ENCODE measurements at places on chromosomes 4 and X.

GRCh38 chr4:132981611-132982010, 167.5 kb upstream of the PCDH10 start:
- DNase-seq: no peak

- DNase-seq: no peak
These were observed 22.3 kb upstream of the ZBTB33 start for GRCh38 chrX:120228187-120228908.

DNA sequence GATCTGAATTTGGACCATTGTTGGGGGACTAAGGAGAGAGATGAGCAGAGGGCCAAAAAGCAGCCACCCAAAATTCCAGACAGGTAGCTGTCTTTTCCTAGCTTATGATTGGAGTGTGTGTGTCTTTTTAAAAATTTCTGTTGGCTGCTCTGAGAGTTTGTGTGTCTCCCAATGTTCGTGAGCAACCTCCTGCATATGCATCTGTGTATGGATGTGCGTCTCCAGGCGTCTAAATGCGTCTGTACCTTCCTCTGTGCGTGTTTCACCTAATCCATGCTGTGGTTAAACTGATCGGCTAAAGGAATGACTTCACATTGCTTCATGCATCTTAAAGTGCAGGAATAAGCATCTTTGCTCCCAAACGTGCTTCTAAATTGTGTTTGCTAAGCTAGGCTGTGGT, 65.5 kb upstream of the LAS1L start:
- DNase-seq: no peak

- DNase-seq: no peak
These were observed 31.1 kb downstream of the ZCCHC4 start for GRCh38 chr4:25343671-25344070.

DNA sequence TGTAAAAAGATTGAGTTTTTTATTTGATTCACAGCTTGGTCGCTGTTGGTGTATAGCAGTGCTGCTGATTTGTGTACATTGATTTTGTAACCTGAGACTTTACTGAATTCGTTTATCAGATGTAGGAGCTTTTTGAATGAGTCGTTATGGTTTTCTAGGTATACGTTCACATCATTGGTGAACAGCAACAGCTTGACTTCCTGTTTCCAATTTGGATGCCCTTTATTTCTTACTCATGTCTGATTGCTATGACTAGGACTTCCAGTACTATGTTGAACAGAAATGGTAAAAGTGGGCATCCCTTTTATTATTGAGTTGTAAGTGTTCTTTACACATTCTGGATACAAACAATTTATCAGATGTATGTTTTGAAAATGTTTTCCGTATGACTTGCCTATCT, 76.0 kb downstream of the ADGRG4 start:
- no peak for DNase-seq

- DNase-seq: peak; percentile 98
These were observed 101.2 kb downstream of the SMIM20 start for GRCh38 chr4:26015133-26015651.

DNA sequence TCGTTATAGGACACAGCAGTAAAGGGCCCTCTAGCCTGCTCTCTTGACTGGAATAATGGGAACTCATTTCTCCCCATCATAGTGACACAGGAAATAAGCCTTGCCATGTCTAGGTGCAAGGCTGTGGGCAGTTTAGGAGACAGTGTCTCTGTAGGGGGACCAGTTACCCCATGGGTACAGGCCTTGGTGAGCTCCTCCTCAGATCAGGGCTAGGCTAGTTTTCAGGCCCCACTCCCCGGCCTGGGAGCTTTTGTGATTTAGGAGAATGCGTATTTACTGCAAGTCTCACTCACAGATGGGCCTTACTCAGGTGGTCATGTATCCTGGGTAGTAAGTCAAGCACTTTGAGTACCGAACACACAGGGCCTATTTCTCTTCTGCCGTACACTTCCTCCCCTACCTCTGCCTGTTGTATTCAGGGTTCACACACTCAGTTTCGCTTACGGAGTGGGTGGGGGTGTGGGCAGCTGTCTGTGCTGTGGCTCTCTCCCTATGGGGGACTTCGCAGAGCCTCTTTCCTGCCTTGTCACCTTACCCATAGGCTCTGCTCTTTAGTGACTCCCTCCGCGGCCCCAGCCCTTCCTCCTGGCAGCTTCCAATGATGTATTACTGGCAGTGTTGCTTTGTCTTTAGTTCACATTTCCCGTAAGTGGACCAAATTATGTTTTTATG, 34.2 kb downstream of the FAM193A start:
- no peak for DNase-seq

GRCh38 chr4:26133840-26134239, 187.0 kb upstream of the RBPJ start:
- no peak for DNase-seq

DNA sequence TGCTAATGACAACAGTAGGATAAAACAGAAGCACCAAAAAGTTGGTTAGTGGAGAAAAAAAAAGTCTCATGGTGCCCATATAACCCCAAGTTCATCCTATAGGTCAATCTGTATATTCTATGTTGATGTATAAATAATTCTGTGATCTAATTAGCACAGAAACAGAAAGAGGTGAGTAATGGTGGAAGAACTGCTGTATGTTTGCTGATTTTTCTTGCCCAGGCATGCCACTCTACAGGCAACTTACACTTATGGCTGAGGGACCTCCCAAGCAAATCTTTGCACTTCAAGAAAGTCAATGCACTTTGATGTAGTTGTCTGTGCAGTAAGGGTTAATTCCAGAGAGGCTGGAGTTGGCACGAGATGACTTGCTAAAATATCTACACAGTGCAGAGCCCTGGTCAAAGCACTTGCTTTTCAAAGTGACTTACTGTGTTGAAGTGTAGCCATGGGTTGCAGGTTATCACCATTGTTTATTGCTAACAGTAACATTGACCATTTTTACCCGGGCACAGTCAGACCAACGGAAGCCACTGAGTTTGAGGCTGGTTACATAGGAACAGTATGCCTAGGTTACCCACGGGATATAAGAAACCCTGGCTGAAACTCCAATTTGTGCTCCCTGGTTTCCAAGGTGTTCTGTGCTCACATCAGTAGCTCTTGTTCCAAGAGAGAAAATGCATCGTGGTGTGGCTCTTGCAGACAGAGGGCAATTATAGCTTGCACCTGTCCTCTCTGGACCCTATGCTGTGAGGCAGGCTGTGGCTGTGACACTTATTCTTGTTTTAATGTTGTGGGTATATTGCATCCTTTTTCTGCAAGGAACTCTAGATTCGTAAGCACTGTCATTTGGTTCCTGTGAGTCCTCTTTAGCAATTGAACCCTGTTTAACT, 141.3 kb upstream of the FTHL17 start:
- DNase-seq: no peak

DNA sequence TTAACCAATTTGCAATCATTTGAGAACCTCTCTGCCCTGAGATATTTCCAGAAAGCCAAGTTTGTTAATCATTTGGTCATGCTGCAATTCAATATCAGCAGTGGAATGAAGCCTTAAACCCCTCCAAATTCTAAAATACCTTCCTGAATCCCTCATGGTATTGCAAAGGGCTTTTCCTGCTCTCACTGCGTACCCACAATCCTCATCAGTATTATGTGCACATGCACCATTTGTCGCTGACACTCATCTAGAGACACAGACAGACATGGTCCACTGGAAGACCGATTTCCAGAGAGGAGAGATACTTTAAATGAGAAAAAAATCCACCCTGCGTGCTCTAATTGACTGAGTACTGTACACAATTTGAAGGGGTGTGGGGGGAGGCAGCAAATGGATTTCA, 104.4 kb downstream of the GPC3 start:
- DNase-seq: no peak

- DNase-seq: no peak
These were observed 89.6 kb downstream of the SHROOM2 start for GRCh38 chrX:9875801-9876200.

GRCh38 chr4:143404555-143404954, 67.9 kb downstream of the GAB1 start:
- DNase-seq: no peak

DNA sequence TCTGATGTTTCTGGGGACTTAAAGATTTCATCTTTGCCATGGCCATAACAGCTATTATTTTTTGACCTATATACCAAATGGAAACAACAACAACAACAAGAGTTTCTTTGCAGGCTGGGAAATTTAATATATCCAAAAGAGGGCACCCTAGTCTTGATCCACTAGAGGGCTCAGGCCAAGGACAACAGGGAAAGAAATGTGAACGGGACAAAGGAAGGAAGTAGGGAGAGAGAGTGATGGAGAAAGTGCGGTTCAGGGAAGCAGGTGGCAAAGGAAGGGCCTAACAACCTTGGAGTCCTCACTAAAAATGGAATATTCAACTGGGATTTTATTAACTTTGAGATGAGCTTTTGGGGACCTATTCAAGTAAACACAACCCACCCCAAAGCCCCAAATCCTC, 67.8 kb upstream of the SCML1 start:
- no peak for DNase-seq

GRCh38 chr4:126956184-126956897, 676.4 kb upstream of the INTU start:
- DNase-seq: no peak

GRCh38 chrX:21725916-21726315, 32.0 kb downstream of the SMPX start:
- no peak for DNase-seq

- DNase-seq: no peak
These were observed 1148.0 kb upstream of the DIAPH2 start for GRCh38 chrX:95536661-95537060.

DNA sequence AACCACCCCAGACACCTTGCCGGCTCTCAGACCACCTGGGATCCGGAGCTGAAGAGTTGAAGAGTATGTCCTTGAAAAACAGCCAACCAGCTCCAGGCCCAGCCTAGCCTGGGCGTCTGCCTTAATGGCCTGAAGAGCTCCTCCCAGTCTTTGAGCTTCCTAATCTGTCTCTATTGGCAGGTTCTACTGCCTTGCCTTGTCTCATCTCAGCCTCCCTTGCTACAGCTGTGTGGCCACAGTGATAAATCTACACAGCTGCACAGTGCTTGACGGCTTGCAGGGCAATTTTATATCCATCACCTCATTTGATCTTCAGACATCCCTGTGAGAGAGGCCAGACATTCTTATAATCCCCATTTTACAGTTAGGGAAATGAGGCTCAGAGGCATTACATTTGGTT, 19.9 kb downstream of the AWAT2 start:
- no peak for DNase-seq

GRCh38 chr4:152052451-152053057, 291.7 kb upstream of the GATB start:
- no peak for DNase-seq

DNA sequence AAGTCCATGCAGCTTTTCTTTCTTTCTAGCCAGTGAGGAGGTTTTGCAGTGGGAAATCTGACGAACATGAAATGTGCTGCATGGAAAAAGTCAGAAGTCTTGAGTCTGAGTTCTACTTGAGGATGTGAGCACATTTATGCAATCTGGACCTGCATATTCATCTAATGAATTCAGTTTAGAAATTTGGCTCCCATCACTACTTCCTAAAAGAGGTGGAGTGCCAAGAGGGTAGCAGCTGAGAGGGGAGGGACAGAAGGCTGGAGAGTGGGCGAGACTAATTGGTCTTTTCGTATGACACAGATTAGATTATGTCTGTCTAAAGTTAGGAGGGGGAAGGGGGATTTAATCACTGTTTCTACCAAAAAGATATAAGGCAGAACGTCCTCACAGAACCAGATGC, 535.9 kb downstream of the IQCM start:
- DNase-seq: no peak

DNA sequence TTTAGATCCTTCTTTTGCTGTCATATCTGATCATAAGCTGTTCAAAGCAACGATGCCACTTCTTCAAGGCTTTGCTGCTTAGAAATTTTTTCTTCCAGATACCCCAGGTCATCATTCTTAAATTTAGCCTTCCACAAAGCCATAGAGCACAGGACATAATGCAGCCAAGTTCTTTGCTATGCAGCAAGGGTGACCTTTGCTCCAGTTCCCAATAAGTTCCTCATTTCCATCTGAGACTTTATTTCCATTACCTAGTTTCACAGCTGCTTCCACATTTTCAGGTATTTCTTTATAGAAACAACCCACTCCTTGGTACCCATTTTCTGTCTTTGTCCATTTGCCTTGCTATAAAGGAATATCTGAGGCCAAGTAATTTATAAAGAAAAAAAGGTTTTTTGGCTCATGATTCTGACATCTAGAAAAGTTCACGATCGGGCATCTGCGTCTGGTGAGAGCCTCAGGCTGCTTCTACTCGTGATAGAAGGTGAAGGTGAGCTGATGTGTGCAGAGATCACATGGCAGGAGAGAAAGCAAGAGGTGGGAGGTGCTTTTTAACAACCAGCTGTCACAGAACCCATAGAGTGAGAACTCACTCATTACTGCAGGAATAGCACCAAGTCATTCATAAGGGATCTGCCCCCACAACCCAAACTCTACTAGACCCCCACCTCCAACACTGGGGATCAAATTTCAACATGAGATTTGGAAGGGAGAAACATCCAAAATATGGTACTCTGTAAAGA, 11.8 kb upstream of the TASL start:
- no peak for DNase-seq

- peak; percentile 20 for DNase-seq
These were observed 23.4 kb downstream of the FBXO8 start for GRCh38 chr4:174260099-174260498.

DNA sequence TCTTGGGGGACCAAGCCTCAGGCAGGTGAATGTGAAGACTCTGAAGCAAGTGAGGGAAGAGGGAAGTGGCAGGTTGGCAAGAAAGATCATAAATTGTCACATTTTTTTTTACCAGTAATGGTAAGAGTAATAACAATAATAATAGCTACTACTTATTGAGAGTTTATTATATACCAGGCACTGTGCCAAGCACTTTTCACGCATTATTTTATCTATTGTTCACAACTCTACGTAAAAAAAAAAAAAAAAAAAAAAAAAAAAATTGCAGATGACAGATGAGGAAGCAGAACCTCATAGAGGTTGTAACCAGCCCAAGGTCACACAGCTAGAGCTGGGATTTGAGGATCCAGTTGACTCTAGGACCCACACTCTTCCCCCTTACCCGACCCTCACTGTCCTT, 40.9 kb downstream of the TSC22D3 start:
- DNase-seq: no peak

DNA sequence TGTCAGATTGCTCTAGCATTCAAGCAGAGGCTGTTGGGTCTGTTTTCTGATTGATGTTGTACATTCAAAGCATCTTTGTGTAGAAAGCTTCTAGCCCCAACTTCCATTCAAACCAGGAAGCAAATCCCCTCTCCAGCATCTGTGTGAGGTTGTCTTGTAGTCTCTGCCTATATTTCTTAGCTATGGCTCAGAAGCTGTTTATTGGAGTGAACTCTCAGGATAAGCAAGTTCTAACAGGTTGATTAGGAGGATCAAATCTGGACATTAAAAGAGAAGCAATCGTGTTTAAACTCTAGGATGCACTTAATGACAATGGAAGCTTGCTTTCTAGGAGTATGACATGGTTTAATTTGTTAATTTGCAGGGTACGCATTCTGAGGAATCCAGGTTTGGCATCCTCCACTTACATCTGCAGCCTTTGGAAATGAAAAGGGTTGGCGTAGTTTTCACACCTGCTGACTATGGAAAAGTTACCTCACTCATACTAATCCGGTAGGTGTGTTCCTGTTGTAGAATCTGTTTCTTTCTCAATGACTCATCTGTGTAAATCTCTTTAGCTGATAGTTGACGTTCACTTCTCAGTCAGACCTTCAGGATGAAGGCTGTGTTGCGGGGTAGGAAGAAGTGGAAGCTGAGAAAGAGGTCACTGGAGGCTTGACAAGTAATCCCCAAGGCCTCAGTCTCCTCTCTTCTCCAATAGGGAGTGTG, 88.0 kb upstream of the TLR2 start:
- DNase-seq: no peak
